GF-D8 (cell line): ENCODE measurements at places on chromosomes 13 and 19.
A peak's percentile ranks its signal among the peaks of the same experiment; 100 is the strongest.

DNA sequence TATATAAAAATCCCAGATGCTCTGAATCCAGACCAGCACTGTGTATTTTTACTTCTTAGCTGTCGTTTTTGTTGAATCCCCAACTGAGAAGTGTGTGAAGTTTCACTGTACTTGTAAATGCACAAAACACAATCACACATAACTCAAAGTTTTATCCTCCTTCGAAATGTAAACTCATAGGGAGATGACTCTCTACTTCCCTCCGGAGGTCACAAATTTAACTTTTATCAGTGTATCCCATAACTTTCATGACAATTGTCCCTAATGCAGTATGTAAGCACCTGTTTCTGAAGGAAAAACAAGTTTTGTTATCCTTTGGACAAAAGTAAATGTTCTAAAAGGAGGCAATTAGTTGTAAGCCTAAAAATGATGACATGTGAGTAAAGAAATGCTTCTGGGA, 665.0 kb upstream of the SLITRK6 start:
- no peak for DNase-seq

GRCh38 chr19:42291435-42291810, 10.5 kb upstream of the PRR19 start:
- DNase-seq: no peak

GRCh38 chr13:50071379-50071778, 56.1 kb downstream of the KCNRG start:
- DNase-seq: no peak

DNA sequence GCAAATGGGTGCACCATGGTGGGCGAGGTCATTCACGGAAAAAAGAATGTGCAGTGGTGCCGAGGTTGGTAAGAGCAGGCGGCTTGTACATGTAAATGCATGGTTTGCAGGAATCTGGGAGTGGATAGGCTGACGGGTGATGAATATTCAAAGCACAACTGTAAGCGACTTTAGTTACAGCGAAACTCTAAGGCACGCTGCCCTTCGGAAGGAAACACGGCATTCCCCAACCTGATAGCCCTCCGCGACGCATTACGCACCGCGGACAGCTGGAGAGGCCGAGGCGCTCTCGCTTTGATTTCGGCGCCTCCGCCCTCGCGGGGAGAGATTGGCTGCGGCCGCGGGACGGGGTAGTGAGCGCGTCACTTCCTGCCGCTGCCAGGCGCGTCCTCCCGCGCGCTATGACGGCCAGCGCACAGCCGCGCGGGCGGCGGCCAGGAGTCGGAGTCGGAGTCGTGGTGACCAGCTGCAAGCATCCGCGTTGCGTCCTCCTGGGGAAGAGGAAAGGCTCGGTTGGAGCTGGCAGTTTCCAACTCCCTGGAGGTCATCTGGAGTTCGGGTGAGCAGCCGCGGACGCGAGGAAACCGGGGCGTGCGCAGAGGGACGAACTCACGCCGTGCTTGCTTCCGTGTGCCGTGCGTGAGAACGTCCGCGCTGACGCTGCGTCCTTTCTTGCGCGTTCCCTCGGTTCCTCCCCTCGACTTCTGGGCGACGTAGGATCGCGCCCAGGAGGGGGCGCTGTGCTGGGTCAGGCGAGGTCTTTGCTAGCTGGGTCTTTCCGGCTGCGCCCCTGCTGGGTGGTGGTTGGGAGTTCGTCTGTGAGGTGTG, at the start of gene NUDT15:
NUDT15 (plus strand) TSS at position 381 of the 828 bp plus-strand sequence; CDS start at position 402, 21 bp downstream.
- DNase-seq: peak; percentile 95

GRCh38 chr13:35760735-35761281, 284.3 kb upstream of the MAB21L1 start:
- no peak for DNase-seq

GRCh38 chr13:84684048-84684662, 801.9 kb upstream of the SLITRK1 start:
- no peak for DNase-seq

- DNase-seq: no peak
Observed at GRCh38 chr13:99367663-99368448, 60.7 kb upstream of the GPR183 start.

DNA sequence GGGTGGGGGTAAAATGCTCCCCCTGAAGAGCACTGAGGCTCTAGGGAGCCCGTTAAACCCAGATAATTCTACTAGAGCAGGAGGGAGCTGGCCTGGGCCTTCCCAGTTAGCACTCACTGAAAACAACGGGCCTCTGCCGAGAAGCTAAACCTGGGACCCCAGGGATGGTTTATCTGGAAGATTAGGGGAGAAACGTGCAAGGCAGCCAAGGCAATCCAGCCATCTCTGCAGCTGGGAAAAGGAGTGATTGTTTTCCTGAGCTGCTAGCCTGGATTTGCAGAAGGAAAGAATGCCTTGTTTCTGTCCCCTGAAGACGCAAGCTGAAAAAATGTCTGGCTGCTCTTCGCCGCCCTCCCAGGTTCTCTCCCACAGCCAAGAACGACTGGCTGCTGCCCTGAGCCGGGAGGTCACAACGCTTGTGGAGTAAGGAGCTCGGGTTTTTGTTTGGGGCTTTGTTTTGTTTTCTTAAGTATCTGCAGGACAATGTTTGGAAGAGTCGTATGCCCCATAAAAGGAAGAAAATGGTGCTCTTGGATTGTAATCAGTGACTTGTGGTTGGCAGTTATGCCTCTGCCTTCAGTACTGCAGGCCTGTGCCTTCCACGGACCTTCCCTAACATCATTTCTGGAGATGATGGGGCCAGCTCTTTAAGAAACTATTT, 31.5 kb downstream of the COL4A2 start:
- no peak for DNase-seq

DNA sequence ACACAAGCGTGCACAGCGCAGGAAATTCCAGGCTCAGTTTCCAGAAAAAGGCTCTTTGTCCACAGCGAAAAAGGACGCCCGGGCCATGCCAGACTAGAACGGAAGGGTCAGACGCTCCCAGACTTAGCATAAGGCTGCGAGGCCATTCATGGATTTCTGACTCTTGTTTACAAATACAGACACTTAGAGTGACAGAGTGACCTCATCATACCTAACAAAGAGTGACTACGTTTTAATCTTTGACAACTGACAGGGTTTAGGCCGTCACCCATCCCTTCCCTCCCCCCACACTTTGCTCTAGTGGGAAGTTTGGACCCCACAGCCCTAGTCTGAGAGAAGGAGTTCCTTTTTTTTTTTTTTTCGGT, 418 bp upstream of the ZNF709 start:
- no peak for DNase-seq

- DNase-seq: no peak
Observed at GRCh38 chr13:50521831-50522149, 321.7 kb downstream of the DLEU7 start.

- DNase-seq: peak; percentile 53
Observed at GRCh38 chr19:1942078-1942933, 1.3 kb downstream of the CSNK1G2 start.

GRCh38 chr13:40398065-40398464, 268.4 kb downstream of the FOXO1 start:
- DNase-seq: no peak

- no peak for DNase-seq
Observed at GRCh38 chr19:13977803-13978202, 25.5 kb downstream of the DCAF15 start.
